ENCODE measurements at places on chromosomes 16 and 17.

DNA sequence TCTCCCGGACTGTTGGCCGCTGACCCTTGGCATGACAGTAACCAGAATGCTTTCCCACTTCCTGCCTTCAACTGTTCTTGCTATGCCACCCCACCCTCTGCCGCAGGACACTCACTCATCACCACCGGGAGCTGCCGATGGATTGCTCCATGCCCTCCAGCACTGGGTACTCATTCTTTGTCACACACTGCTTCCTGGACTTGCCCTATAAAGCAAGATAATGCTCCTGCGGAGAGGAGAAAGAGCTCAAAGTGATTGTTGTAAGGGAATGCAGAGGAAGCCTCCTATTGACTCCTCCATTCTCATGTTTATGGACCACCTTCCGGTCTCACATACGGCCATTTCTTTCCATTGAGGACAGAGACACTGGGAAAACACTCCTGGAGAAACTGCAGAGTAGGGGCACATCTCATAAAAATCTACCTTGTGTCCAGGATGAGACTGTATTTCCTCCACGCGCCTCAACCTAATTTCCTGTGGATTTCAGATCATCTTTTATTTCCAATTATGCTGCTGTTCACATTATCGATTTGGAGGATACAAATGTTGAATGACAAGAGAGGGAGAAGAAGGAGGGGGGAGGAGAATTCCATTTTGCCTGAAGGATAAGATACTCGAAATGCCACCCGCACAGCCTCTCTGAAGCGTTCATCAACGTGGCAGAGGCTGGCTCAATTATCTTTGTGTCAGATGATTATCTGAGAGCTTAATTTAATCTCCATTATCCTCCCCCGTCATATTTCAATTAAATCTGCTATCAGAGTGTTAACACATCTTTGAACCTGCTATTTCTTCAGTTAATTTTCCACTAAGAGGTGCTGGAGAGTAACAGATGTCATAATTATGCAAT lies 486.1 kb upstream of the SALL1 start:
- no peak for DNase-seq

GRCh38 chr17:5947701-5948180 lies 122.4 kb upstream of the WSCD1 start:
- DNase-seq, result no peak

DNA sequence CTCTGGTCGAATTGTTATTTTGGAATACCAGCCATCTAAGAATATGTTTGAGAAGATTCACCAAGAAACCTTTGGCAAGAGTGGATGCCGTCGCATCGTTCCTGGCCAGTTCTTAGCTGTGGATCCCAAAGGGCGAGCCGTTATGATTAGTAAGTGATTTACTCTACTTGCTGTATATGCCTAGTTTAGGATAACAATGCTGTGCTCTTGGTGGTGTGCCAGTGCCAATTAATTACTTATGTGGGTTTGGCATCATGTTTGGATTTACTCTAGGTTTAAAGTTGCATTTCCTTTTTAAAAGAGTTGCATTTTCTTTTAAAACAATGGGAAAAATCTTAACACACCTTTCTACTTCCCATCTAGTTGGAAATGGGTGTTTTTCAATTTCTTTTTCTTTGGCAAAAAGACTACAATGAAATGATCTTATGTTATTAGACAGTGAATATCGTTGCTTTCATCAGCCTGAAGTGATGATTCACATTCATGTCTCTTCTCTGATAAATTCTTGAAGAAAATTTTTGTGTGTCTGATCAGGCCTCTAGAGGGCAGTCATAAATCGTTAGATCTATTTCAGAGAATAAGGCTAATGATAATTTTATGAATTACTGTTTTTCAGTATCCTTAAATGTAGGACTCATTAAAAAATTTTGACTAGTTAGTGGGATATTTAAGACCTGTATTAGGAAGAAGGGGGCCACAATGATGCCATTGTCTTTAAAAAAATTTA lies 5.6 kb downstream of the SF3B3 start:
- DNase-seq, result no peak

- DNase-seq, result no peak
These were observed 1.4 kb downstream of the MVP start for GRCh38 chr16:29821643-29822115.

DNA sequence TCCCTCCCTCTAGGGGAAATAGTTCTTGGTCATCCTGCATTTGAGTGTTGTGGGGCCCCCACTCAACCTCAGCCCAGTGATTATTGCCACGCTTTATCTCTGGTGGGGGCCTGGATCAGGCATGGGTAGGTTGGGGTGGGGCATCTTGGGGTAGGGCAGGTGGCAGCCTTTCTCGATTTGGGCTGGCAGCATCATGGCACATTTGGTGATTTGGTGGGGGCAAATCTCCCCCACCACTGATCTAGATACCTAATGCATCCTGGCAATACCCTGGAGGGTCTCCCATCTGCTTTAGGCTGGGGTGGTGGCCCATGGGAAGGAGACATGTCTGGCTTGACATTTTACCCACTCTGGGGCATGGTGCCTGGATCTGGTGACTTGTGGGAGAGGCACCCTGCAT lies 40.2 kb downstream of the NLRP1 start:
- DNase-seq, result no peak

GRCh38 chr17:27323538-27324215 lies 29.8 kb downstream of the WSB1 start:
- peak; percentile 86 for DNase-seq

DNA sequence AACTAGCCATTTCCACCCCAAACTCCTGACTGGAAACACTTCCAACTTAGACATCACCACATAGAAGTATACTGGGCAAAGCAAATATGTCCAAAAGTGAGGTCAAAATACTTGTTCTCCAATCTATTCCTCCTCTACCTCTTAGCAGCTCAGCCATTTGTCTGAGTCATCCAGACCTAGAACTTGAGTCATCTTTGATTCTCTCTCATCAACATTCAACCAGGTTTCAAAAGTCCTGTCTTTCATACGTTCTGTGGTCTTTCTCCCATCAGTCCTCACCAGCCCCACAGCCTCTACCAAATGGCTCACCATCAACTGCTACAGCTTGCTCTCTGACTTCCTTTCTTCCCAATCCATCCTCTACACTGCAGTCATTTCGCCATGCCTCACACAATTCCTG lies 6.8 kb downstream of the ANKFY1 start:
- no peak for DNase-seq

- DNase-seq, result peak; percentile 91
These were observed 5.5 kb upstream of the KIF22 start for GRCh38 chr16:29784901-29785500.
